Astrocyte (in vitro differentiated cells and primary cell): ENCODE measurements at places on chromosomes 6 and 20.

DNA sequence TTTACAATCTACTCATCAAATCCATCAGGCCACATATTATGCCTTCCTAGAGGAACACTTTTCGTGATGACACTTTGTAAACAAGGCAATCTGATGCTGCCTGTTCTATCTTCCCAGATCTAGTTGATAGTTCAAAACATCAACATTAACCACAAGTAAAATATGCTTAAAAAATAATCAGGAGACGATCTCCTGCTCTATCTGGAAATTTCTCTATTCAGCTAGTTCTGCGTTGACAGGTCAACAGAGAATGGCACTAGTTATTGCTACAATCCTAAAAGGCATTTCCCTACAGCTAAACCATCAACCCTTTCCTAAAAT, 2.1 kb downstream of the B4GALT5 start:
- H3K27me3 ChIP-seq, result no peaks in the 10 kb centered on the region
- no peaks in the 10 kb centered on the region for H3K36me3 ChIP-seq

DNA sequence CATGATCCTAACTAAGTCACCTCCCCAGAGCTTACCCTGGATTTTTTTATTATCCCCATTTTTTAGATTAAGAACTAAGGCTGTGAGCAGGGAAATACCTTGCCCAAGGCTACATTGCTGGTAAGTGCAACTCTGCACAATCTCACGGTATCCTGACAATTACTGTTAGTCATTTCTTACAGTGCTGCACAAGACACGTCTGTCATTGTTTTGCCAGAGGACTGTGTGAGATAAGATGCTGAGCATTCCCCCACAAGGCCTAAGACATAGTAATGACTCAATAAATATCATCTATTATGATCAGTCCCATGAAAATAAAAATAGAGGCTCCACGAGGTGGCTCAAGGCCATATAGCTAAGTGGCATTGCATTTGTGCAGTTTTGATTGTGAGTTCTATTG, 21.0 kb downstream of the PFDN4 start:
- no peaks in the 10 kb centered on the region for H3K27me3 ChIP-seq
- H3K36me3 ChIP-seq, result no peaks in the 10 kb centered on the region
- peak; percentile 52 for DNase-seq
- no peaks in the 10 kb centered on the region for H3K4me1 ChIP-seq

DNA sequence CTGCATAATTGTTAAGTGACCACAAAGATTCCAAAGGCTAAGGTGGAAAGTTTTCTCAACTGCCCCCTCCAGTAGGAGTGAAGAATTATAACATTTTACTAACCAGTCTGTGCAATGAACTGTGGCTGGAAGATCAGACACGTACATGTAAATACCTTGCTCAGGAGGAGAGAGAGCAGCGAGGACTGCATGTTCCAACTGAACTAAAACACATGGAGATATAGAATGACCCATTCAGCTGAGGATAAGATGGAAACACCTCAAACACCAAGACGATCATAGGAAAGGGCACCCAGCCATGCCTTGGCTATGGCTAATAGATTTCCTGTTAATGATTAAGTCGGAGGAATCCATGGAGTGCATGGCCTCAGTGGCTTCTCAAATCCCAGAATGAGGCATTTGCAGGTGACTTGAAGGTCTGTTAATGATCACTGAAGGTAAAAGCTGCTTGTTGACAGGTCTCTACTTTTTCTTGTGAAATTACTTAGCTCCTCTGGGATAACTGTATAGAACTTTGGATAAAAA, 875.6 kb downstream of the TFAP2A start:
- no peak for DNase-seq
- no peak overlapping the region for H3K4me3 ChIP-seq
- H3K27ac ChIP-seq, result no peak overlapping the region

- no peak for DNase-seq
- no peaks in the 10 kb centered on the region for H3K4me1 ChIP-seq
- H3K27ac ChIP-seq, result no peak overlapping the region
- H3K36me3 ChIP-seq, result no peaks in the 10 kb centered on the region
These were observed 159.1 kb downstream of the PLCB1 start for GRCh38 chr20:8291200-8291599.

DNA sequence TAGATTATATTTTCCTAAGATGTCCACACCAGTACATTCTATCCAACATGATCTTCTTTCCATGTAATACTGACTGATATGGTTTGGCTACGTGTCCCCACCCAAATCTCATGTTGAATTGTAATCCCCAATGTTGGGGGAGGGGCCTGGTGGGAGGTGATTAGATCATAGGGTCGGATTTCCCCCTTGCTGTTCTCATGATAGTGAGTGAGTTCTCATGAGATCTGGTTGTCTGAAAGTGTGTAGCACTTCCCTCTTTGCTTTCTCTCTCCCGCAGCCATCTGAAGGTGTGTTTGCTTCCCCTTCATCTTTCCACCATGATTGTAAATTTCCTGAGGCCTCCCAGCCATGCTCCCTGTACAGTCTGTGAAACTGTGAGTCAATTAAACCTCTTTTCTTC, 12.2 kb upstream of the HBS1L start:
- H3K4me3 ChIP-seq, result no peak overlapping the region
- H3K27me3 ChIP-seq, result no peaks in the 10 kb centered on the region
- no peak overlapping the region for H3K27ac ChIP-seq

- H3K4me3 ChIP-seq, result no peak overlapping the region
- H3K27ac ChIP-seq, result no peak overlapping the region
- peaks cover 28% of the 10 kb centered on the region for H3K36me3 ChIP-seq
These were observed 8.4 kb downstream of the GABBR1 start for GRCh38 chr6:29624520-29624961.

DNA sequence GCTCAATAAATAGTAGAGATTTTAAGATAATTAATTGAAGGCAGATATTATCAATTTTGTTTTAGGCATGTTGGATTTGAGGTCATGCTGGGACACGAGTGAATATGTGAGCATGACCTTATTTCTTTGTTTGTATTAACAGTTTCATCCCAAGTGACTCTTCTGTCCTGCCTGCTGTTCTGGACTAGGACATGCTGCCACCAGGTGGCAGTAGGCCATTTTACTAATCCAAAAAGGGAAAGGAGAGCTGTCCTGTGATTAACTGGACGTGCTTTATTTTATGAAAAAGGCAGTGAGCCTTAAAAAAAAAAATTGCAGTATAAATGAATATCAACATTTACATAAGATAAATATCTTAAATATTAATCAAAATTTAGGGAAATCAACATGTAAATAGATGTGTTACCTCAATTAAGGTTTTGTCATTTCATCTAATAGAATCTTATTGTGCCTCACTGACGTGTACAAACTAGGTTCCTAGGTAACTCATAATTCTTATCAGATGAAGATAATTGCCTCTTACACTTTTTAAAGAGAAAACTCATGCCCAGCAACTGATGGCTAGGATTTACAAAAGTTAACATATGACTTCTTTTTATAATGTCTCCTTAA, 49.8 kb downstream of the FRK start:
- H3K27me3 ChIP-seq, result no peaks in the 10 kb centered on the region
- no peaks in the 10 kb centered on the region for H3K36me3 ChIP-seq

- H3K4me1 ChIP-seq, result peaks cover 12% of the 10 kb centered on the region
- no peak overlapping the region for H3K4me3 ChIP-seq
- no peaks in the 10 kb centered on the region for H3K36me3 ChIP-seq
- DNase-seq, result no peak
These were observed 99.7 kb downstream of the JPH2 start for GRCh38 chr20:44087051-44087856.

GRCh38 chr6:150149146-150149545, 6.3 kb downstream of the PPP1R14C start:
- no peak overlapping the region for H3K4me3 ChIP-seq
- no peaks in the 10 kb centered on the region for H3K4me1 ChIP-seq
- no peak overlapping the region for H3K27ac ChIP-seq
- DNase-seq, result no peak
- no peaks in the 10 kb centered on the region for H3K36me3 ChIP-seq
- H3K27me3 ChIP-seq, result peaks cover 73% of the 10 kb centered on the region

DNA sequence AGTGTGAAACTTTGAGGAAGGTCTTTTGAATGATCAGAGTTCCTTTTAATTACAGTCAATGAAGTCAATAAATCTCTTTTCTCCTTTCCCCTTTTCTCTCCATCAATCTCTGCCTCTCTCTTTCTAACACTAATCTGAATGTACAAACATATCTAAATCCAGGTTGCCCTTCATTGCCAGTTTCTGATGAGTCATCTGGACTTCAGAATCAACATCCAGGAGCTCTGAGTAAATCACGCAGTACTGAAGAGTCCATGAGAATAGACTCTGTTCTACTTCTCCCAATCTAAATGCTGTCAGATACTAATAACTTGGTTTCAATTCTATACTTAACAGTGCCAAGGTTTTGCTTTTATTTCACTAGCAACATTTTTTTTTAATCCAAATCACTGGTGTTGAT, 238.7 kb upstream of the THEMIS start:
- no peak overlapping the region for H3K27ac ChIP-seq
- no peak overlapping the region for H3K4me3 ChIP-seq
- H3K4me1 ChIP-seq, result no peaks in the 10 kb centered on the region
